Stimulated activated CD4-positive, alpha-beta T cell treated with anti-CD3 and anti-CD28 coated beads, TNF-alpha, amount 100 ng/mL, for 48 hours (primary cell): ENCODE measurements at places on chromosomes 7 and 10.

GRCh38 chr7:30526163-30526562 is 21.5 kb upstream of the GGCT start:
- DNase-seq, result no peak

GRCh38 chr10:50586740-50587088 is 37.0 kb downstream of the SGMS1 start:
- DNase-seq, result no peak

DNA sequence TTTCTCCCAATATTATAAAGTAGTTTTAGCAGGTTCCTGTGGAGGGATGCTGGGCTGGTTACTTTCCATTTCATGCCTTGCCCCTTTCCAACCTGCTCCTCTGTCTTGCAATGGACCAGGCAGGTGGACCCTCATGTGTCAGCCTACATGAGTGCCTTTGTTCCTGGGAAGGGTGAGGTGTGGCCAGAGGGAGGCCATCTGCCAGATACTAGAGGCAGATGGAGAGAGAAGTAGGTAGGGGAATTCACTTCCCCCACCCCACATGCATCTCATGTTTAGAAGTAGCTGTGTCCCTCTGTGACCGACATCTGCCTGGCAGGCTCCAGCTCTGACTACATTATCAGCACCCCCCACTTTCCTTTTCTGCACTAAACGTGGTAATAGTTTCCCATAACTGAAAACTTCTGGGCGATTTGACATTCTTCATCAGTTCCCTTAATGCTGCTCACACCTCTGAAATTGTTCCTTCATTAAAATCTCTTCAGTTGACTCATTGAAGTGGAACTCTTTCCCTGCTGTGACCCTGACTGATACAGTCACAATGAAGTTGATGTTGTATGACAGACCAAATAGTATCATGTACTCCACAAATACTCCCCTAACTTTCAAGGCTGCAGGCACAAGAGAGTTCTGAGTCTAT is 396.3 kb upstream of the FZD8 start:
- DNase-seq, result no peak

- DNase-seq, result no peak
Observed at GRCh38 chr7:82335001-82335400, 108.6 kb downstream of the CACNA2D1 start.

- DNase-seq, result no peak
Observed at GRCh38 chr10:7953447-7953846, 101.0 kb upstream of the GATA3 start.

GRCh38 chr10:8221451-8221850 is 167.0 kb downstream of the GATA3 start:
- no peak for DNase-seq

GRCh38 chr7:42264702-42265101 is 27.7 kb upstream of the GLI3 start:
- no peak for DNase-seq

DNA sequence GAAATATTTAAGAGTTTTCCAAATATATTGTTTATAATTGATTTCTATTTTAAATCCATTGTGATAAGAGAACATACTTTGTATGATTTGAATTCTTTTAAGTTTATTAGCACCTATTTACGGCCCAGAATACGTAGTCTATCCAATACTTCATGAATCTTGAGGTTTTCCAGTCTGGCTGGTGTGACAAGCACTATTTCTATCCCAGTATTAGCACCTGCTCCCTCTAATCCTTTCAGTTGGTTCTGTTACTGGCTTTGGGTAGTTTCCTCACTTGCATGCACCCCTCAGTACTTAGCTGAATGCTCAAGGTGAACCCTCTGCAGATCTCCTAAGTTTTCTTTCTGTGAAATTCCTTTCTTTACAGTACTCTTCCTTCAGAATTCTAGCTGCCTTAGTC is 166.8 kb downstream of the C1GALT1 start:
- DNase-seq, result no peak

DNA sequence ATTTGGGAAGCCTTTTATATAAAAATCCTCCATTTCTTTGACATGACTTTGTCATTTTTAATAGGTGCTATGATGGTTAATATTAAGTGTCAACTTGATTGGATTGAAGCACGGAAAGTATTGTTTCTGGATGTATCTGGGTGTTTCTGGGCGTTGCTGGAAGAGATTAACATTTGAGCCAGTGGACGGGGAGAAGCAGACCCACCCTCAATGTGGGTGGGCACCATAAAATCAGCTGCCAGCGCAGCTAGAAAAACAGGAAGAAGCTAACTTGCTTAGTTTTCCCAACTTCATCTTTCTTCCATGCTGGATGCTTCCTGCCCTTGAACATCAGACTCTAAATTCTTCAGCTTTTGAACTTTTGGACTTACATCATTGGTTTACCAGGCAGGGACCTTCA is 1003.0 kb downstream of the SORCS3 start:
- no peak for DNase-seq

DNA sequence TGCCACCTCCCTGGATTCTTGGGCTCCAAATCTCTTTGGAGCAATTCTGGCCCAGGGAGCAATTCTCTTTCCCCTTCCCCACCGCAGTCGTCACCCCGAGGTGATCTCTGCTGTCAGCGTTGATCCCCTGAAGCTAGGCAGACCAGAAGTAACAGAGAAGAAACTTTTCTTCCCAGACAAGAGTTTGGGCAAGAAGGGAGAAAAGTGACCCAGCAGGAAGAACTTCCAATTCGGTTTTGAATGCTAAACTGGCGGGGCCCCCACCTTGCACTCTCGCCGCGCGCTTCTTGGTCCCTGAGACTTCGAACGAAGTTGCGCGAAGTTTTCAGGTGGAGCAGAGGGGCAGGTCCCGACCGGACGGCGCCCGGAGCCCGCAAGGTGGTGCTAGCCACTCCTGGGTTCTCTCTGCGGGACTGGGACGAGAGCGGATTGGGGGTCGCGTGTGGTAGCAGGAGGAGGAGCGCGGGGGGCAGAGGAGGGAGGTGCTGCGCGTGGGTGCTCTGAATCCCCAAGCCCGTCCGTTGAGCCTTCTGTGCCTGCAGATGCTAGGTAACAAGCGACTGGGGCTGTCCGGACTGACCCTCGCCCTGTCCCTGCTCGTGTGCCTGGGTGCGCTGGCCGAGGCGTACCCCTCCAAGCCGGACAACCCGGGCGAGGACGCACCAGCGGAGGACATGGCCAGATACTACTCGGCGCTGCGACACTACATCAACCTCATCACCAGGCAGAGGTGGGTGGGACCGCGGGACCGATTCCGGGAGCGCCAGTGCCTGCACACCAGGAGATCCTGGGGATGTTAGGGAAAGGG is 913 bp downstream of the NPY start:
- DNase-seq, result no peak
